ENCODE measurements at places on chromosomes 6 and 20.

DNA sequence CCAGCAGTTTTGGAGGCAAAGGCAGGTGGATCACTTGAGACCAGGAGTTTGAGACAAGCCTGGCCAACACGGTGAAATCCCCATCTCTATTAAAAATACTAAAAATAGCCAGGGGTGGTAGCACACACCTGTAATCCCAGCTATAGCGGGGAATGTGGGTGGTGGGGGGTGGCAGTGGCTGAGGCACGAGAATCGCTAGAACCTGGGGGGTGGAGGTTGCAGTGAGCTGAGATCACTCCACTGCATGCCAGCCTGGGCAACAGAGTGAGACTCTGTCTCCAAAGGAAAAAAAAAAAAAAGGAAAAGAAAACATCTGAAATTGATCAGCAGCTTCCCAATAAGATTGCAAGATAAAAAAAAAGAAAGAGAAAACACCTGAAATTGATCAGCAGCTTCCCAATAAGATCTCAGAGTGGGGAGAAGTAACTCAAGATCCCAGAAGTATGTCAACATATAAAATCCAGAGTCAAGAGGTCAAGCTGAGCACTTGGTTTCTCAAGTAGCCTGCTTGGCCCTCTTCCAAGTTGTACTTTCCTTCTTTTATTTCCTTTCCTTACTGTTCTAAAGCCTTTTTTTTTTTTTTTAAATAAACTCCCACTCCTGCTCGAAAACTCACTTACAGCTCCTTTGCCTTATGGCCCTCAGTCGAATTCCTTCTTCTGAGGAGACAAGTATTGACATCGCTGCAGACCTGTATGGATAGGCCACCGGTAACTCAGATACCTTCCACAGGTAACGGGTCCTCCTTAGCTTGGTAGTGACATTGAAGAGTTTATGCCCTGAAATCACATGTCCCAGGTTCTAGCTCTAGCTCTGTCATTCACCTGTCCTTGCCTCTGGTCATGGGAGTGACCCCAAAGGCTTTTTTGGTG lies 368.5 kb upstream of the SYNCRIP start:
- DNase-seq, result no peak

DNA sequence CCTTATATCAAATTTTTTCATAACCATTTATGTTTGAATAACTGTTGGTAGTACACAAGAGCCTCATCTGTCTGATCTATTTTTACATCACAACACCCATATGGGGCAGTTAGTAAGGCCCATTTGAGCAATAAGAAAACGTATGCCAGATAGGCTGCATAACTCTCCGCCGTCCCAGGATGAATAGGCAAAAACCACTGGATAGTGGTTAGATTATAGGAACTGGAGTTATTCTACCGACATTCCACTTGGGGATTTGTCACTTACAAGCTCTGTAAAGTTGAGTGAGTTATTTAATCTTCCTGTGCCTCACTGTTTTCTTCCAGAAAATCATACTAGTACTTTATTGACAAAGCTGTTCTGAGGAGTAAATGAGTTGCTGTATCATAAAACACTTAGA lies 881.9 kb downstream of the QKI start:
- no peak for DNase-seq

DNA sequence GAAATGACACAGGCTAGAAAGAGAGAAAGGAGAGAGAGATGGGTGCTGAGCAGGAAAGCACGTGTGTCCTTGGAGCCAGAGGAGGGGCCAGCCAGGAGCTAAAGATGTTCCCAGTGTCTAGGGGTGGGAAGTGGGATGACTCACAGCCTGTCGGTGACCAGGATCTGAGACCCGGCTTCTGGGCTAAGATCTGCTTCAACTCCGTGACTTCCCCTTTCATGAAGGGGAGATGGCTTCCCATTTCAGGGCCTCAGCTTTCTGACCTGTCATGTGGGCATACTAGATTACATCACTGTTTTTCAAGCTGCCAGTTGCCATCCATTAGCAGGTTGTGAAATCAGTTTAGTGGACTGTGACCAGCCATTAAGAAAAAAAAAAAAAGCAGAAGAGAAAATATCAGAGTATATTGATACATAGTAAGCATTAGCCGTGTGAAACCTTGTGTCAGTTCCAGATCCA lies 5.4 kb downstream of the TGM3 start:
- DNase-seq, result no peak

- DNase-seq, result no peak
Observed at GRCh38 chr6:35778437-35778836, 2.0 kb downstream of the CLPSL2 start.

GRCh38 chr20:9789131-9789530 lies 49.7 kb downstream of the PAK5 start:
- no peak for DNase-seq

DNA sequence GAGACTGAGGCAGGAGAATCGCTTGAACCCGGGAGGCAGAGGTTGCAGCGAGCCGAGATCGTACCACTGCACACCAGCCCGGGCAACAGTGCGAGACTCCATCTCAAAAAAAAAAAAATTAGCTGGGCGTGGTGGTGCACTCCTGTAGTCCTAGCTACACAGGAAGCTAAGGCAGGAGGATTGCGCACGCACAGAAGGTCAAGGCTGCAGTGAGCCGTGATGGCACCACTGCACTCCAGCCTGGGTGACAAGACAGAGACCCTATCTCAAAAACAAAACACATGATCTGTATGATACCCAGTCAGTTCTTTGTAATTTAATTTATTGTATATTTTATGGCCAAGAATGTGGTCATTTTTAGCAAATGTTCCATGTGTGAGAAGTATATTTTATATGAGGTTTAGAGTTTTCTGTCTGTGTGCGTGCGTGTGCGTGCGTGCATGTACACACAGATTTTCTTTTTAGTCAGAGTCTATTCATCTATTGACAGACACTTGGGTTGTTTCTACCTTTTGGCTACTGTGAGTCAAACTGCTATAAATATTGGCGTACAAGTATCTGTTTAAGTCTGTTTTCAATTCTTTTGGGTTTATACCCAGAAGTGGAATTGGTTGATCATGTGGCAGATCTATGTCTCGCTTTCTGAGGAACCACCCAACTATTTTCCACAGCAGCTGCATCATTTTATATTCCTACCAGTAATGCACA lies 22.2 kb upstream of the MYL9 start:
- DNase-seq, result no peak

- no peak for DNase-seq
Observed at GRCh38 chr6:130026859-130027258, 8.5 kb downstream of the L3MBTL3 start.

DNA sequence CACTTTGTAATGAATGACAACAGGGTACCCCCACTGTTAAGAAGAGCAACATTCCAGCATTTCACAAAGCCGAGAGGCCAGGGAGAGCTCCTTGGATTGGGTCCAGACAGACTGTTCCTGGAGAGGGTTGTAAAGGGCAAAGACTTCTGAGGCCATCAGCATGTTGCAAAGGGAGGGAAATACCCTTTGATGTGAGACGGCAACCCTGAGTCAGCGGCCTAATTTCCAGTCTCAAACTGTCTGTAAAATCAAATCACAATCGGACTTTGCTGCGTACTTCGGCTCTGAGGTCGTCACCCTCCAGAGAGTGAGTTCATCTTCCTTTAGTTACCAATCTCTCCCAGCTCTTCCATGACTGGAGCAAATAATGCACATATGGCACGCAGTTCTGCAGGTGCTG lies 101.0 kb upstream of the DTNBP1 start:
- DNase-seq, result no peak

GRCh38 chr20:33629979-33630378 lies 32.1 kb upstream of the C20orf144 start:
- DNase-seq, result no peak

DNA sequence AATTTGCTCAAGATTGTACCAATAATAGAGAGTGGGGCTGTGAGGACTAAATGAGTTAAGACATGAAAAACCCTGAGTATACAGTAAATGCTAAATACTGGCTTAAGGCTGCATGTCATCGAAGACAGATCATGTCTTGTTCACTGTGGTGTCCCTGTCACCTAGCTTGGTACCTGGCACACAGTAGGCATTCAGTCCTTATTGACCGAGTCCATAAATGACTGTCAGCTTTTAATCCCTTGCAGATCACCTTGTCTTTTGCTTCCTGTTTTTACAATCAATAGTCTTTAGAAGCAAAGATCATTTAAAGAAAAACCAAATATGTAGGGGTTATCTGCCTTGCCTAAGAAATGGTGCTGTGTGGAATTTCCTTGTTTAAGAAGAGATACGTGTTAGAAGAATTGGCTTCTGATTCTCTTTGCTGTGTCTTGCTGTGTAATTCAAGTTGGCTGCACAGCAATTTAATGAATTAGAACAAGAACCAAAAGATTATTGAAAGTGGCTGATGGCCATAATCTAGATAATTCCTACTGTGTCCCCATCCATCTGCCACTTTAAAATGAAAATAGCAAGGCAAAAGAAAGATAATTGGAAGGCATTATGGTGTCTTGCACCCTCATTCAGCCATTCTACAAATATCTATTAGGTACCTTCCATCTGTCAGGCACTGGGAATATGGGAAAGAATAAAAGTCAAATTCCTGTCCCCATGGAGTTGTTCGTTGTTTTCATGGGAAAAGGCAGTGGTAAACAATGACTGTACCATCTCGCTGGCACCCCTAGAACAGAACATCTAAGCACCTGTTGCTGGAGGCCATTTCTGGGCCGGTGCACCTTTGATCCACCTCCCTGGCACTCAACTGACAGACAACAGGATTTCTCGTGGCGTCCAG lies 12.4 kb upstream of the MAPK13 start:
- DNase-seq, result no peak

DNA sequence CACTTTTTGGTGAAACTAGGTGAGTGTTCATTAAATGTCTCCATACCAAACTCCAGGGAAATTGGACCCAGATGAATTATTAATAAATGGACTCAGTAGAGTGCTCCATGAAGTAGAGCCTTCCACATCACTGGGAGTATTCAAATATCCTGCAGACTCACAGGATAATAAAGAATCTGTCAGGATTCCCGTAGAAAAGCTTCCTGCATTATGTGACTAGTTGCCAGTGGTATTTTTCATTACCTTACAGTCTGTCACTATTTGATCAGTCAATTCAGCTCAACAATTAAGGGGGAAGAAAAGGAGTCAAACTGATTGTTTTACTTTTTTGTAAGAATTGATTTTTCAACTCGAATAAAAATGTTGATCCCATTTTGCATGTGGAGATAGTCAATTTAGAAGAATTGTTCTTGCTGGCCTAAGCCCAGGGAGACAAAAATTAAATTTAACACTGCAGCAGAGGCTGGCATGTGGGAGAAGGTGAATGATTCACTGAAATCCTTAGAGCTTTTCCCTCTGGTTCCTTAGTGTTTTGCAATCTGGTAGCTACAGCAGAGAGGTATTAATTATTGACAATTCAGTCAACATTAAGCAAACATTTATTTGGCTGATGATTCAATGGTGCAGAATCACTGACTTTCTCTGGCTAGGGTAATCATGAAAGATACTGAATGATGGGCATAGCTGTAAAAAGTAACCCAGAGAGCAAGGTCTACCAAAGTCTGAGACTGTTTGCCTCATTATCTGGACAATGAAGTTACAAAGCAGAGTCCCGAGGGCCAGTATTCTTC lies 442.4 kb downstream of the CD83 start:
- DNase-seq, result no peak

- no peak for DNase-seq
Observed at GRCh38 chr6:15243910-15244619, 1.8 kb upstream of the JARID2 start.

DNA sequence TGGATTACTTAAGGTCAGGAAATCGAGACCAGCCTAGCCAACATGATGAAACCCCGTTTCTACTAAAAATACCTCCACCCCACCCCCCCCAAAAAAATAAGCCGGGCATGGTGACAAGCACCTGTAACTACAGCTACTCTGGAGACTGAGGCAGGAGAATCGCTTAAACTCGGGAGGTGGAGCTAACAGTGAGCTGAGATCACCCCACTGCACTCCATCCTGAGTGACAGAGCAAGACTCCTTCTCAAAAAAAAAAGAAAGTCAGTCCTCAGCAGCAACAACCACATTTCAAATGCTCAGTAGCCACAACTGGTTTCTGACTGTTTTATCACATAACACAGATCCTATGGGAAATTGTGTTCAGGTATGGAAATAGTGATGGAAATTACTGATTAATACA lies 135.3 kb downstream of the HFE start:
- DNase-seq, result no peak

GRCh38 chr6:118864341-118865099 lies 29.4 kb upstream of the ASF1A start:
- DNase-seq, result no peak

DNA sequence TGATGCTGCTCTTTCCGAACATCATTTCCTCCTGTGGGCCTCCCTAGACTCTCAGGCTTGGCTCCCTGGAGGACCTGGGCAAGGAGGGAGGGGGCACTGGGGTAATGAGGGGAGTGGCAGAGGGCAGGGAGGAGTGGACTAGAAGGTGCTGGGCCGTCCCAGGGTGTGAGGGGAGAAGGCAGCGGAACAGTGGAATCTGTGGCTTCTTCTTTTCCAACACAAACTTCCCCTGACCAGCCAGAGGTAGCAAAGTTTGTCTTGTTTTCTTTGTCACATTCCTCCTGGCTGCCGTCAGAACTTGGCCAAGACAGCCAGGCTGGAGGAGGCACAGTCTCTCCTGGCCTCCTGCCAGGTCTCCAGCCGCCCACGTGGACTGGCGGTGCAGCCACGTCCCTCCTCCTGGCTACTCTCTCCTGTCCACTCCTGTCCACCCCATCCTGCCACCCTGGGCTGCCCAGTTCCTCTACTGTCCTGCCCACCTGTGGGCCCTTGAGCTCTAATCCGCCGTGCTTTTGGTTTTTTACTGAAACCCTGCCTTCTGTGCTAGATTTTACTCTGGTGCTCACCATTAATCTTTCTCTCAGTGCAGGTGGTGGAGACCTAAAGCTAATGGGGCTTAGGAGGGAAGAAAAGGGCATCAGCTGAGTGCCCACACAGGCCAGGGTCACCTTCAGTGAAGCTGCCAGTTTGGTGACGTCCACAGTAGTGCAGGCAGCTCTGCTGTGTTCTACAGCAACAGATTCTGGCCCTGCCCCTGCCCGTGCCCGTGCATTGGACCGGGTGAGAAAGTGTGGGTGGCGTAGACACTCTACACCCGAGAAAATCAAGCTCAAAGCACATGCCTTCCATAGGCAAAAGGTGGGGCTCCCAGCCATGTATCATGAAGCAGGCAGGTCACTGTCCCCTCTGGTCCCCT lies 2.8 kb upstream of the CDSN start:
- DNase-seq, result no peak

DNA sequence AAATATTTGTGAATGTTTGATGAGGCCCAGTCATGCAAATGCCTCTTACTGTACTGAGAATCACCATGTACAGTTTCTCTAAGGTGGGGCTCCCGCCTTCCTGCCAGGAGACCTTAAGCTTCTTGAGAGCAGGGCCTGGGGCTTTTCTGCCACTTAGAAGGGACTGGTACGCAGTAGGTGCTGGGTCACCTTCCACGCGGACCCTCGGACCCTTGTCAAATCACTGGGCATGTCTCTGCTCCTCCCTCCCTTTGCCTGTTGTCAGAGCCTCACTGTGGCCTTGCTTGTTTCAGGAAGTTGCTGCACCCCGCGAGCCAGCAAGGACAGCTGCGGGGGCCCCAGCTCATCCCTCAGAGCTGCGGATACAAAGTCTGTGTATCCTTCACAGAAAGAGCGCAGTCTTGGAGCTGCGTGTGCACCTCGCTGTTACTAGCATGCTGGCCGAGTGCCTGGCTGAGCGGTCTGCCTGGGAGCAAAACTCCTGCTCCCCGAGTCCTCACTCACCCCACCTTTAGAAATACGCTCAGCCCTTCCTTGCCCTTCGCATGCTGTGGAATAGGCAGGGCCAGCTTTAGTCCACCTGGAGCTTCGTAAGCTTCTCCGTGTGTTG lies 30.7 kb upstream of the IRF4 start:
- no peak for DNase-seq

All from T-helper 17 cell (primary cell).